NCI-H1092 treated with DMSO at 0.1 percent for 48 hours (cell line): ENCODE measurements at places on chromosomes 6 and 20.
A peak's percentile ranks its signal among the peaks of the same experiment; 100 is the strongest.

DNA sequence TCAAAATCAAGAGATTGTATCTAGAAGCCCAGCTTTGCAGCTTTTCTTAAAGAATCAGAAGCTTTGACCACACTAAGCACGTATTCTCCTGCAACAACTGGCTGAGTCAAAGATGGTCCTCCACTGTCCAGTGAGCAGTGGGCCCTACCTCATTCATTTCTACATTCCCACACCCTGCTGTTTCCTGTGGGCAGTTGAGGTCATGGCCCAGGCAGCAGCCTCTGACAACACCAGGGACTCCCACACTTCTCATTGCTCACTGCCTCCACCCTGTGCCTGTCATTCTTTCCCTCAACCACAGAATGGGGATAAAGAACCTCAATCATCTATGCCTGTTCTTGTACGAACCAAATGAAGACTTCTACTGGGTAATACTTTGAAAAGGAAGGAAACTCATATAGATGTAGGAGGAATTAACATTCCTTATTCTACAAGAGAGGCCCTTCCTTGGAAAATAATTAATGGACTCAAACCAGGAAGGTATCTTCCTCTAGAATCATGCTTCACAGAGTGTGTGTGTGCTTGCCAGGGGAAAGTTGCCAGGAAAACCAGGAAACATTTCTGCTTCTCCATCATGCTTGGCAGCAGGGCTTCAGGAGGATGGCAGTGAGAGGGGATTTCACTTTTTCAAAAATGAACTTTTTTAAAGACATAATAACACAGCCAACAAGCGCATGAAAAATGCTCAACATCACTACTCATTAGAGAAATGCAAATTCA lies 191.7 kb upstream of the RIN2 start:
- DNase-seq: no peak

GRCh38 chr6:109103942-109104341 lies 8.6 kb downstream of the CEP57L1 start:
- no peak for DNase-seq

DNA sequence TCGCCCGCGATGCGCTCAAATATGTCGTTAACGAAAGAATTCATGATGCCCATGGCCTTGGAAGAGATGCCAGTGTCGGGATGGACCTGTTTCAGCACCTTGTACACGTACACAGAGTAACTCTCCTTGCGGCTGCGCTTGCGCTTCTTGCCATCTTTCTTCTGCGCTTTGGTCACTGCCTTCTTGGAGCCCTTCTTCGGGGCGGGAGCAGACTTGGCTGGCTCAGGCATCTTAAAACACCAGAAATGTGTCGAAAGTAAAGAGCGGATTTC lies 36.4 kb downstream of the HFE start:
- no peak for DNase-seq

DNA sequence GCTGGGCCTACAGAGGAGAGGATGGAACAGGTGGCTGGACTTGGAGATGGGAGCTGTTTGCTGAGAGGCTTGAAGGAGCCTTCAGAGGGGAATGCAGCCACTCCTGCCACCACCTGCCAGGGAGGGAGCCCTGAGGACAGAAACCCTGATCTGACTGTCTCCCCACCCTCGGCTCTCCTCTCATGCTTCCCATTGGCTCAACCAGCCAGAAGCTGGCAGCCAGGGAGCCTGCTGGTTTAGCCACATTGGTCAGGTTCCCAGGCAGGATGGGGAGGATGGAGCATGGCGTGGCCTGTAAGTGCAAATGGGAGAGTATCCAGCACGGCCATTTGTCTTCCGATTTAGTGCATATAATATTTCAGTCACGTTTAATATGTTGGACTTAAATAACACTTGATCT lies 12.8 kb downstream of the TREM1 start:
- no peak for DNase-seq

DNA sequence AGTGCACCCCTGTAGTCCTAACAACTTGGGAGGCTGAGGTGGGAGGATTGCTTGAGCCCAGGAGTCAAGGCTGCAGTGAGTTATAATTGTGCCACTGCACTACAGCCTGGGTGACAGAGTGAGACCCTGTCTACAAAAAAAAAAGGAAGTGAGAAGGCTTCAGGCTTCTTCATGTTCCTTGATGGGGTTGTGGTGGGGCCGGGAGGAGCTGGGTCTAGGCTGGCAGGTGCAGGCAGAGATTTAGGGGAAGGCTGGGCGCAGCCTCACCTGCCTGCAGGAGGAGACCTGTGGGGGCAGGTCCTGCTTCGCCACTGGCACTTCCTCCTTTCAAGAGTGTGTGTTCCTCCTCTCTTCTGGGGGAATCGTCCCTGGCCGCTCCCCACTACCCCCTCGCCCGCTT lies 63.9 kb downstream of the CHMP4B start:
- no peak for DNase-seq

- DNase-seq: no peak
These were observed 13.0 kb downstream of the FOXQ1 start for GRCh38 chr6:1324936-1325335.

DNA sequence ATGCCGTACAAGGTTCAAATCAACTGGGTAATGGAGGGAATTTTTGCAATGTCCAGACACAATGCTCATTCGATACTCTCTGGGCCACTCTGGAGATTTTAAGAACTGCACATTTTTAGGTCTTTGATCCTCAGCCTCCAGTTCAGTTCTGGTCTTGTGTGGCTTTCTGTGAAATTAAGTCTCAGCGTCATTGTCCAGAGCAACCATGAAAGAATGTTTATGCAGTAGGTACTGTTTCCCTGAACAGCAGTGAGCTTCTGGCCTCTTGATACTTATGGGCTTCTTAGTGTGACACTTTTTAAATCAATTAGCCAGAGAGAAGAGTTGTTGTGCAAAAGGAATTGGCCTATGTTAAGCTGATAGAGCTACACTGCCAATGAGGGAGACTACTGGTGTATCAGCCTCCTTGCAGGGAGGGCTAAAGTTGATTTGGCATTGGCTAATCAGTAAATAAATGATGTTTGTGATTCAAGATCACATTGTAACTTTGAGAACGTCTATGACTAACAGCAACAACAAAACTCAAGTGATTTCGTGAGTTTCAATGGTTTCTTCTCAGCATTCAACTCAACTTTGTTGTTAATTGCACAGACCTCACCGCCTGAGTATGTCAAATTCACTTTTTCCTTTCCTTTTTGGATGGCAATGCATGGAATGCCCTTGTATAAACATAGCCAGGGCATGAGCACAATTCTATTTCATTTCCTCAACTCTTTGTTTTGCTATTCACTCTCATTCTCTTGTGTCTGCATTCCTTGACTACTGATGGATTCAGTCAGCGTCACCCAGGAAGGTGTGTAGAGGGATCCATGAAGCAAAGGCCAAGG lies 85.1 kb downstream of the GJA1 start:
- DNase-seq: no peak

DNA sequence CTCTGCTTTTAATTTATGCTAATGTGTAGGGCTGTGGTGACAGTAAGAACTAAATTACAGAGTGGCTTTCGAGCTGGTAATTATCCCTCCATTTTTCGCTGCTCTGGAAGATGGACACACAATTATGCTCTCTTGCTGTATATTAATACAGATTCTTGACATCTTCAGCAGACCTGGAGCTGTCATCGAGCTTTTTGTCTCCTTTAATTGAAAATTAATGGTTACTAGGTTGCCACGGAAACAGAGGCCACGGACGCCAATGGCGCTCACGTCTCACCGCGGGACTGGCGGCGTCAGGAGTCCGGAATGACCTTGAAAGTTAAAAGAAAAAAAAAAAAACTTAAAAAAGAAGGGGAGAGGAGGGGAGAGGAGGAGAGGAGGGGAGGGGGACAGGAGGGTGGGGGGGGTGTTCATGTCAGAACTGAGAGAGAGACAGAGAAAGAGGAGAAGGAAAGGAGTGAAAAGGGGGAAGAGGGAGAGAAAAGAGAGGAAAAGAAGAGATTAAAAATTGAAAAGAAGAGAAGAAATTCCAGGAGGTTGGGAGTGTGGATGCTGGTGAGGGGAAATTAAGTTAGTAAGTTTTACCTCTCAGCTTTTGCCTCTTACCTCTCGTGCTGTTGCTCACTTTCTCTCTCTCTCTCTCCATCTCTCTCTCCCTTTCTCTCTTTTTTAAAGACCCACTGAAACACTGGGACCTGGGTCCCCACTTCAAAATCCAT lies 22.1 kb upstream of the FOXP4 start:
- no peak for DNase-seq

- DNase-seq: no peak
These were observed 17.3 kb upstream of the ATXN1 start for GRCh38 chr6:16778521-16778920.

- DNase-seq: no peak
These were observed 83.3 kb downstream of the CHD6 start for GRCh38 chr20:41534842-41535241.

- no peak for DNase-seq
These were observed 51.1 kb downstream of the TCP11 start for GRCh38 chr6:35089935-35090505.

DNA sequence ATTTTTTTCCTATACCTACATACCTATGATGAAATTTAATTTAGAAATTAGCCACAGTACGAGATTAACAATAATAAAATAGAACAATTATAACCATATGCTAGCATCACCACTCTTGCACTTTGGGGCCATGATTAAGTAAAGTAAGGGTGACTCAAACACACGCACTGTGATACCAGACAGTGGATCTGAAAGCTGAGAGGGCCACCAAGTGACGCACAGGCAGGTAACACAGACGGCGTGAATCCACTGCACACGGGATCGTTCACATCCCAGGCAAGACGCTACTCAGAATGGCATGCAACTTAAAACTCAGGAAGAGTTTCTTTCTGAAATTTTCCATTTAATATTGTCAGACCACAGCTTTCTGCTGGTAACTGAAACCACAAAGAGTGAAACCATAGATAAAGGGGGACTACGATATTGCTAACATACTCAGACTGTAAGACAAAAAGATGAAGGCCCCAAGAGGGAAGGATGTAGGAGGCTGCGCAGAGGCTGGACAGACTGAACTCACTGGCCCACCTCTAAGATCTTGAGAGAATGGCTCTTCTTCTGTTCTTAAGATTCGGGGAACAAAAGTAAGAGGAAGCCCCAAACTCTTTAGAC lies 17.9 kb downstream of the RRBP1 start:
- DNase-seq: no peak

DNA sequence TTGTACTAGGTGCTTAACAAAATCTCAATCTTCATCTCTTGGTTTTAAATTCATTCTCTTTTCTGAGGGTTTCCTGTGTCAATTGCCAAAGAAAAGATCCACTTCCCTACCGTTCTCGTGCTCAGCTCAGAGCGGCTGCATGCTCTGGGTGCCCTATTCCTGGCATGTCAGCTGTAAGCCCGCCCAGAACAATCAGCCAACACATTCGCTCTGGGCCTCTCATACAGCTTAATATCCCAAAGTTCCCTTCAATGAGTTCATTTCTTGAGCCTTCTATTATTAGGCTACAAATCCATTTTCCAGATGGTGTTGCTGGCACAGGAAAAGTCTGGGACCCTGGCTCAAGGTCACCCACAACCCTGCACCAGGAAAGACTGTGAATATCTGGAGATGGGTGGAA lies 24.3 kb upstream of the LRFN2 start:
- no peak for DNase-seq

GRCh38 chr20:56842056-56842455 lies 212.9 kb downstream of the TFAP2C start:
- DNase-seq: no peak

- no peak for DNase-seq
These were observed 169.5 kb upstream of the LAMA2 start for GRCh38 chr6:128713461-128713860.

- no peak for DNase-seq
These were observed 30.1 kb downstream of the ANKRD60 start for GRCh38 chr20:58198384-58198783.

- peak; percentile 80 for DNase-seq
These were observed 123.1 kb downstream of the RPS12 start for GRCh38 chr6:132937466-132937906.

DNA sequence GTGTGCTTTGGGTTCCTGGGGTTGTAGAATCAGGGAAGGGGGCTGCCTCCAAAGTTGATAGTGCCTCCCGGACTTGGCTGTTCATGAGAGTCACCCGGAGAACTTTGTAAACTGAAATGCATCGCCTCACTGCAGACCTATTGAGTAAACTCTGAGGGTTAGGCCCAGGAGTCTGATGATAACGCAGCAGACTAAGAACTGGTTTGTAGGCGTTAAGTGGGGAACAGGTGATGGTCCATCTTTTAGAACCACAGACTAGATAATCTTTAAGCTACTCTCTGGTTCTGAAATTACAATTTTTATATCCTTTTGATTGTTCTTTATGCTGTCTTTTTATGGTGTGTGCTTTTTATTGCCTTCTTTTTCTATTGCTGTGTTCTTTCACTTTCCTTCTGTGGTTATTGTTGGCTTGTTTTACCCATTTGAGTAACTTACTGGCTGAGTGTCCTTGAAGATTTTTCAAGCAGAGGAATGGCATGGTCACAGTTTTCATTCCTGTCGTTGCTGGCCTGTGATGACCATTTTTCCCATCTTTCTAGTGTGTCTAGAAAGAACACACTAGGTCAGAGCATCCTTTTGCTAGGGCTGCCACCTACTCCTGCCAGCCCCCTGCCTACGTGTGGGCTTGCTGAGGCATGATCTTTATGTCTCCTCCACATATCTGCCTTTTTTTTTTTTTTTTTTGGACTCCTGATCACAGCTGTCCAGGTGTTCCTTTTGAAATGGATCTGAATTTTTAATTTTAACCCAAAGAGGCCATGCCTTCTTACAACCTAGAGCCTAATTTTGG lies 30.9 kb downstream of the LRRC1 start:
- no peak for DNase-seq

GRCh38 chr6:117495869-117496268 lies 13.4 kb downstream of the DCBLD1 start:
- DNase-seq: no peak

DNA sequence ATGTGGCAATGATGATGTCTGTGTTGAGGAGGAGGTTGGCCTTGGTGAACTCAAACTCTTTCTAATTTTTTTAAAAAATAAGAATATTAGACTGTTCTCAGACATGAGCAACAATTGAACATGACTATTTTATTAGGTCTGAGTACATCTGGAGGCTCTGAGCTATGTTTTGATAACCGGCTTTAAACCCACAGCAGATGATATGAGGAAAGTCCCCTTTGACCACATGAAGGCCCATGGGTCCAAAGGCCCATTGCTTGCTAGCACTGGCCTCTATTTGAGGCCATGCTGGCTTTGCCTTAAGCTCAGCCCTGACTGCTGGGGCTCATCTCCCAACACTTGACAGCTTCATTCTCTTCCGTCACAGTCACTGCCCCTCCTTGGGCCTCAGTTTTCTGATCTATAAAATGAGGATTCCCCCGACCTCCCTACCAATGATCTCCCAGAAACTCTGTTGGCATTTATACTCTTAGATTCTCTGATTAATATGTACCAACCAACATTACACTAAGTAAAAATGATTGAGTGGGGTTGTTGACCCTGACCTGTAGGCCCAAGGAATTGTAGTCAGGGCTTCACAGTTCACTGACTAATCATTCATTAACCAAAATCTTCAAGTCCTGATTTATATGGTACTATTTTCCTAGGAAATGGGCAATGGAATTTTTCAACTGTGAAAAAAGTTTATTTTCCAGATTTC lies 23.9 kb upstream of the TINAG start:
- no peak for DNase-seq

DNA sequence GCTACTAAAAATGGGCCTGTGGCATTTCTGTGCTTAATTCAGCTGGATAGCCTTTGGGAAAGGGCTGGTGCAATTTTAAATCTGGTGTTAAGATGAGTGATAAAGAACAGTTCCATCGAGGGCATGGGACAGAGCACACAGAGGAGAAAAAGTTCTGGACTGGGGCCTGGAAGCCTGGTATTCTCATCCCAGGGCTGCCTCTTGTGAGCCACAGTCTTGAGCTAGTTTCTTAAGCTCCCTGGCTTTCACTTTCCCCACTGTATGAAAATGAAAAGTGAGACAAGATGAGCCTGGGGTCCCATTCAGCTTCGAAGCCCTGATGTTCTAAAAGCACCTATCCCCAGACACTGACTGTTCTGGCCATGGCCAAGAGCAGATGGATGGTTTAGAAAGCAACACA lies 14.3 kb upstream of the LAMA4 start:
- no peak for DNase-seq
